ENCODE measurements at places on chromosomes 11 and 22.
A peak's percentile ranks its signal among the peaks of the same experiment; 100 is the strongest.

DNA sequence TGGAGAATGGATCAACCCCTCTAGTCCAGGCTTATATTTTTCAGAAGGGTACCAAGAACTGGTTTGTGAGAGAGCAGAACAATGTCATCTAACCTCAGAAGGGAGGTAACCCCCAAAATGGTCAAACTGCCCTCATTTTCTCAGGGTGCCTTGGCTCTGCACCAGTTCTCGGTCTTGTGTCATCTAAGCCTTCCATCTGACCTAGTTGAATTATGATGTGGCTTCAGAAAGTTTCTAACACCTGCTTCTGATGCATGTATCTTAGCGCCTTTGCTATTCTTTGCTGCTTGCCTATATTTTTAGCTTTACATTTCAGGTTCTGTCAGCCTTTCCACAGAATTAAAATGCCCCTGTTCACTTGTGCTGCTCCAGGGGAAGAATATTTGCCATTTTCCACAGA lies 91.7 kb upstream of the E2F8 start:
- no peak for DNase-seq

GRCh38 chr11:132864811-132865576 lies 667.3 kb downstream of the OPCML start:
- no peak for DNase-seq

DNA sequence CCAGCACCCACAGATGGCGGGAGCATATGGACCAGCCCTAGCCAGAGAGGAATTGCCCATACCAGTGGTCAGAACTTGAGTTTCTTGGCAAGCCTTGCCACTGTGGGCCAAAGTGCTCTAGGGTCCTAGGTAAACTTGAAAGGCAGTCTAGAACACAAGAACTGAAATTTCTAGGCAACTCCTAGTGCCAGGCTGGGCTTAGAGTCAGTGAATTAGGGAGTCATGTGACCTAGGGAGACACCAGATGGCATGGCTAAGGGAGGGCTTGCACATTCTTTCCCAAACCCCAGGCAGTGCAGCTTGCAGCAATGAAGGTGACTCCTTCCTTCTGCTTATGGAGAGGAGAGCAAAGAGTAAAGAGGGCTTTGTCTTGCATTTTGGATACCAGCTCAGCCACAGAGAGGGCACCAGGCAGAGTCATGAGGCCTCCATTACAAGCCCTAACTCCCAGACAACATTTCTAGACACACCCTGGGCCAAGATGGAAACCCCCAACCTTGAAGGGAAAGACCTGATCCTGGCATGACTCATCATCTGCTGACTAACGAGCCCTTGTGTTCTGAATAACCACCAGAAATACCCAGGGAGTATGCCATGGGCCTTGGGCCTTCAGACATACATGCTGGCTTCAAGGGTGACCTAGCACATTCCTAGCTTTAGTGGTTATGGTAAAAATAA lies 19.2 kb upstream of the OR56A3 start:
- no peak for DNase-seq

DNA sequence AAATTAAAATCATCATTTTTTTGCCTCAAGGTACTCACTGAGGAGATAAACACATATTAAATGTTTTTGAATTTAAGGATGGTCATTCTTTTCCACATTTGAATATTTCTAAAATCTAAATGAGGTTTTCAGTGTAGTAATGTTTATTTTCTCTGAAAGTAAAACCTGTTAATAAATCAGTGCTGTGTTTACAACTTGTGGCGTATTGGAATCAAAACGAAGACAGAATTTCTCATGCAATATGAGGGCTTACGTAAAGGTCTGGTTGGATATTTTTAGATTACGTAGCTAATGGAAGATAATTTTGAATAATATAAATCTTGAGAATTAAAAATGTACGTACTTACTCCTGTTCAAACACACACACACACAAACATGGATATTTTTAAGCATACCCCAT lies 106.8 kb upstream of the LUZP2 start:
- DNase-seq, result no peak

DNA sequence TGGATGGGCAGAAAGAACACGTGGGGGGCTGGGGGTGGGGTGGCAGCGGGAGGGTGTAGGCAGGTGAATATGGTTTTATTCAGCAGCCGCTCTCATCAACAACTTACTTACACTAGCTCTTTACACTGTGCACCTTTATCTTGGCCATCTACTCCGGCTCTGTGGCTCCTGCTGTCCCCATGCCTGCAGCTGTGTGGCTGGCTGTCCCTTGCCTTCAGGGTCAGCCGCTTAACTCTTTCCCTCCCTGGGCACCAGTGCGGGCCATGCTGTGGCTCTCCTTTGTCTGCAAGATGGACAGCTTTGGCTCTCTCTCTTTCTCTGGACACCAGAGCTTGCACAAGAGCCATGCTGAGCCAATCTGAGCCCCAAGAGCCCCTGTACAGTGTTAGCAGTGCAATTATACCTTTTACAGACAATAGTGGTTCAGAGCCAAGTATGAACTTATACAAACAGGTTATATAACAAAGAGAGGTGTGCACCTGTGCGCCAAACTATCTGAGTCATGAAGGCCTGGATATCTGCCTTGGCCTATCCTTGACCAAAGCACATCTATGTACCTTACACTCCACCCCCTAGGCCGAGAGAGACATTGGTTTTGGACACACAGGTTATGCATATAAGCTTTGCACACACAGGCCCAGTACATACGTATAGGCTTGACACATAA lies 94.3 kb upstream of the CTSC start:
- DNase-seq, result peak; percentile 43

DNA sequence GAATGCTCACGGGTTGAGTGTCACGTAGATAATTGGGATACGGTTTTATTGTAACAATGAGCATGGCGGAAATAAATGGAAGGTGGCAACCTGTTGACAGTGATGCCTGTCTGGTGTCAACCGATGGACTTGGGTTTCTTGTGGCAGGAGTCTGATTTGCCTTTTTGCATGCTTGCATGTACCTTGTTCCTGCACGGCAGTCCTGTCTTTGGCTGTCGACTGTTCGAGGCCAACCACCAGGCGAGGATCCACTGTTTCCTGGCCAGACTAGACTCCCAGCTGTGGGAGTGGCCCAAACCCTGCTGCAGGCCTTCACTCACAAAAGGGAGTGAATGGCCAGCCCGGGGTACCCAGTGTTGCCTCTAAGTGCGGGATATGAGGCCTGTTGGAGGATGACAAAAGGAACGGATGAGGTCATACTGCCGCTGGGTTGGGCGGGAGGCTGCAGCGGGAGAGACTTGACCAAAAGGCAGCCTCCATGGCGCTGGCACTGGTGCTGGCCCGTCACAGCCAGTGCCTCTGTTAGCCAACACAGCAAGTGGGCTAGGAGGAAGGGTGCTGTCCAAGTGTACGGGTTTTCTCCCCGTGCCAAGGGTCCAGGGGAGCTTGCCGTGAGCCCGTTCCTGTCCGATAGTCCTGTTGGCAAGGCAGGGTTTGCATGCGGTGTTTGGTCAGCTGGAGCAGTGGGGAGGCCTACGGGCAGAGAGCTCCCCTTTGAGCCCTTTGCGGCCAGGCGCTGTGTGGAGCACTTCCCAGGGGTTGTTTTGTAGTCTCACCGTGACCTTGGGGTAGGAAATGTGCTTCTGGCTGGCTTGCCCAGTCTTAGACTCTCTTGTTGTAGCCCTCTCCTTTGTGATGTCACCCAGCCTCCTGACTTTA lies 974 bp downstream of the DGCR8 start:
- peak; percentile 26 for DNase-seq

DNA sequence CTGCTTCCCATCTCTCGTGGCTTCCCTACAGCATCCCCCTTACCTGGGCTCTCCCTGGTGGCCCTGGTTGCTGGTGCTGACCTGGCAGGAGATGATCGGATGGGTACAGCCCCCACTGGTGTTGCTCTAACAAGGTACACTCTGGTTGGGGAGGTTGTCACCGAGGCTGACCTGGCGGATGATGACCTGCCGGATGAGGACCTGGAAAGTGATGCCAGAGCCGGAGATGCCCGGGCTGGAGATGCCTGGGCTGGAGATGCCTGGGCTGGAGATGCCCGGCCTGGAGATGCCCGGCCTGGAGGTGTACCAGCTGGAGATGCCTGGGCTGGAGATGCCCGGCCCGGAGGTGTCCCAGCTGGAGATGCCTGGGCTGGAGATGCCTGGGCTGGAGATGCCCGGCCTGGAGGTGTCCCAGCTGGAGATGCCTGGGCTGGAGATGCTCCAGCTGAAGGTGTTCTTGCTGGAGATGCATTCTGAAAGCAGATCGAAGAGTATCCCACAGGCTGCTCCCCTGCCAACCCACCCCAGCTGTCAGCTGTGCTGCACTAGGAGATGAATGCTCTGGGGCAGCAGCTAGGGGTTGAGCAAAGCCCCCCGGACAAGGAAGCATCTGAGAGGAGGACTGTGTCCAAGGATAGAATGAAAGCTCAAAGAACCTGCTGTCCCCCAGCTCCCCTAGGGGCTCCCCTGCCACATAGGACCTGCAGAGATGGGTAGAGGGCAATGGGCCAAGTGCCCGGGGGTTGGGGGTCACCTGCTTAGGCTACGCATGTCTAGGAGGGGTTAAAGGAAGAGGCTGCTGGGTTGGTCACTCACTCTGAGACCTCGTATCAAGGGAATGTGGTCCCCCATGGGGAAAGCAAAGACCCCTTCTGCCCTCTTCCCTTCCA lies 10.6 kb downstream of the TMPRSS13 start:
- DNase-seq, result no peak

GRCh38 chr11:128653801-128654231 lies 40.1 kb upstream of the FLI1 start:
- DNase-seq, result no peak

DNA sequence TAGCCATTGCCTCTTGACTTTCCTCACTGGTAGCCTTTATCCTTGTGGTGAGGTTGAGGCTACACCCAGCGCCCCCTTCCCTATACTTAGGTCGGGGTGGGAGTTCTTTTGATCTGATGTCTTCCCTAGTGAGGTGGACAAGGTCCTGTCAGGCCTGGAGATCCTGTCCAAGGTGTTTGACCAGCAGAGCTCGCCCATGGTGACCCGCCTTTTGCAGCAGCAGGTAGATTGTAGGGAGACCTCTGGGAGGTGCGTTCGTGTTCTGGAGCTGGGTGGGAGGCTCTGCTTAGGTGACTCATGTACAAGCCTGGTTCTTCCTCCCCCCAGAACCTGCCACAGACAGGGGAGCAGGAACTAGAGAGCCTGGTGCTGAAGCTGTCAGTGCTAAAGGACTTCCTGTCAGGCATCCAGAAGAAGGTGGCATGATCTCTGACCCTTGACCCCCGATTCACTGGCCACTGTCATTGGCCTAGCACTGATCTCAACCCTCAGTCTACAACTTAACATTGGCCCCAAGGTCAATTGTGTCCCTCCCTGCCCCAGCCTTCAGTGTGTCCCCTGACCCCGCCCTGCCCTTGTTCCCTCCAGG lies 4.9 kb downstream of the INPPL1 start:
- no peak for DNase-seq

DNA sequence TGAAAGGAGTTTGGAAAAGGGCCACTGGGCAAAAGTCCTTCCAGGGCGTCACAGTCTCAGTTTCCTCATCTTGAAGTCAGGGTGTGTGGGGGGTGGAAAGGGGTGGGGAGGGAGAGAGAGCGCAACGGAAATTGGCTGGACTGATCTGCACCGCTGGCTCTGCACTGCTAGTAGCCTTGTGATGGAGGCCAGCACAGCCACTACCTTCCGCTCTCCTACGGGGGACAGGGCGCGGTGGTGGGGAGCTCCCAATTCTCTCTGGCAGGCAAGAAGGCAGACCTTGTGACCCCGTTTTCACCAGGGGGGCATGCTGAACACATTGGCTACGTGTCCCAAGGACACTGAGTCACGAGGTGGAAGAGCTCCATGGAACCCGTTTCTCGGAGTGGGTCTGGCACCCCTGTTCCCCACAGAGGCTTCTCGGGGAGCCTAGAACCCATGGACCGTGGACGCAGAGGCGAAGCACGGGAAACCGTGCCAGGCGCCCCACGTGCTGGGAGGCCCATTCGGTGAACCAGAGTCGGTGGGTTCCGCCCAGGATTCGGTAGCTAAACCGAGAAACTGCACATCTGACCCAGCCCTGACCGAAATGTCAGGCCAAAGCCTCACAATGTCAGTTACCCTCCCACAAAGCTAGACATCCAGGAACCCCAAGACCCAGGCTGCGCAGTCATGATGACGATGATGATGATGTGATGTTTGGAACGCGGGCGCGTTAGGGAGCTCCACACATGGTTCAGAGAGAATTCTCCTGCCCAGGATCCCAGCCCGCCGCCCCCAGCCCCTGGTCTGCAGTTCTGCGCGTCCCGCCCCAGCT lies 28.3 kb upstream of the WNT11 start:
- no peak for DNase-seq

DNA sequence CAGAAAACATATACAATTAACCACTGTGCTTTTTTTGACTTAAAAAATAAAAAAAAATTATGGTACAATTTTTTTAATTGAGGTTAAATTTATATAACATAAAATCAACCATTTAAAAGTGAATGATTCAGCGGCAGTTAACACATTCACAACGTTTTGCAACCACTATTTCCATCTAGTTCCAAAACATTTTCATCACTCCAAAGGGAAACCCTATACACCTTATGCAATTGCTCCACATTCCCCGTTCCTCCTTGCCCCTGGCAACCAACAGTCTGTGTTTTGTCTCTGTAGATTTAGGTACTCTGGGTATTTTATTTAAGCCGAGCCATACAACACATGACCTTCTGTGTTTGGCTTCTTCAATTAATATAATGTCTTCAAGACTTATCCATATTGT lies 15.3 kb downstream of the DDI1 start:
- DNase-seq, result no peak

GRCh38 chr11:71342951-71343827 lies 90.8 kb upstream of the SHANK2 start:
- no peak for DNase-seq

DNA sequence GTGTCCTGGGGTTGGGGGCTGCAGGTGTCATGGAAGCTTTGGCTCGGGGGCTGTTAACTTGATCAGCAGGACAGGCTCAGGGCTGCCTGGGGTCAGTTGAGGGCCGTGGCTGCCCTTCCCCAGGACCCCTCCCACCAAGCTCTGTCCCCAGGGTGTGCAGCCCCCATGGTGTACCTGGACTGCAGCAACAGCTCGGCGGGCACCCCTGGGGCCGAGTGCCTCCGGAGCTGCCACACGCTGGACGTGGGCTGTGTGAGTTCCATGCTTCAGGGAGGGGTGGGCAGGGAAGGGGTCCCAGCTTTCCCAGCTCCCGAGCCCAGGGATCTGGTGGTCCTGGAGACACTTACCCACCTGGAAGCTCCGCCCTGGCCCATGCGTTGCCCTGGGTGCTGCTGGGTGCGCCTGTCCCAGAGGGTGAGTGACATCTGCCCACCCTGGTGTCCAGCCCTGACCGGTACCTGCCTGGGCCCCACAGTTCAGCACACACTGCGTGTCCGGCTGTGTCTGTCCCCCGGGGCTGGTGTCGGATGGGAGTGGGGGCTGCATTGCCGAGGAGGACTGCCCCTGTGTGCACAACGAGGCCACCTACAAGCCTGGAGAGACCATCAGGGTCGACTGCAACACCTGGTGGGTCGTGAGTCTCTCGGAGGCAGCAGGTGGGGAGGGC lies 11.3 kb downstream of the MUC5B start:
- no peak for DNase-seq

- no peak for DNase-seq
These were observed 33.1 kb downstream of the ARAP1 start for GRCh38 chr11:72719144-72719543.

- DNase-seq, result peak; percentile 12
These were observed 5.9 kb upstream of the BDNF start for GRCh38 chr11:27705873-27706820.

GRCh38 chr11:87012089-87012488 lies 25.6 kb upstream of the TMEM135 start:
- no peak for DNase-seq
